ENCODE measurements at places on chromosomes 12 and 14.

DNA sequence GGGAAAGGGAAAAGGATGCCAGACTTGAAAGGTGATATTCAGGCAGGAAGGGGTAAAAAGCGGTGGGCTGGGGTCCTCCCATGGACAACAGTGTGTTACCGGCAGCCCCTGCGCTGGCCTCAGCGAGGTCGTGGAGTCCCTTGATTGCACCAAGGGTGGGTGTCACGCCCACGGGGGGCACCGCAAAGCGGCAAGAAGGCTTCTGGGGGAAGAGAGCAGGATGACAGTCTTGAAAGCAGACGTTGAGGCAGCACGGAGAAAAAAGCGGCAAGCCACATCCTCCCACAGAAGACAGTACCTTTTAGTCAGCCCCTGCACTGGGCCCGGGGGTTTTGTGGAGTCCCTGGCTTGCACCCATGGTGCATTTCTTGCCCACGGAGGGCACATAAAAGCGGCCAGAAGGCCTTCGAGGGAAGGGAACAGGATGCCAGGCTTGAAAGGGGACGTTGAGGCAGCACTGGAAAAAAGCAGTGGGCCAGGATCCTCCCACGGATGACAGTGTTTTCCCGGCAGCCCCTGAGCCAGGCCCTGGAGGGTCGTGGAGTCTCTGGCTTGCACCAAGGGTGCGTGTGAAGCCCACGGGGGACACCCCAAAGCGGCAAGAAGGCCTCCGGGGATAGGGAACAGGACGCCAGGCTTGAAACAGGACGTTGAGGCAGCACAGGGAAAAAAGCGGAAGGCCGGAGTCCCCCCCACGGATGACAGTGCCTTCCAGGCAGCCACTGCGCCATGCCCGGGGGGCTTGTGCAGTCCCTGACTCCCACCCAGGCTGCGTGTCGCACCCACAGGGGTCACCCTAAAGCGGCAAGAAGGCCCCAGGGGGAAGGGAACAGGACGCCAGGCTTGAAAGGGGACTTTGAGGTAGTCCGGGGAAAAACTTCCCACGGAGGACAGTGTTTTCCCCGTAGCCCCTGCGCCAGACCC is 162.2 kb upstream of the ALG10B start:
- DNase-seq, result no peak

DNA sequence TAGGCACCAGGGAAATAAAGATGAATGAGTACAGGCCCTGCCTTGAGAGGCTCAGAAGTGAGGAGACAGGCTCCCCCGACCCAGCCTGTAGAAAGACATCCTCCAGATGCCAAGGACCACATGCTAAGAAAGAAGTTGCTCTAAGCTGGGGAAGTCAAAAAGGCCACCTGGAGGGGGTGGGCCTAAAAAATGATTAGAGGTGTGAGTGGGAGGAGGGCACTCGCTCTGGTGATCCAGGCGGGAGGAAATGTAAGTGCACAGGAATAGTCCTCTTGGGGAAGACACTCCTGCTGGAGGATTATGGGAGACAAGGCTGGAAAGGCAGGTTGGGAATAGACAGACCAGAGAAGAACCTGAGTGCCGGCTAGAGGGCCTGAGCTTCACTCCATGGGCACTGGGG is 32.2 kb downstream of the SMUG1 start:
- no peak for DNase-seq

GRCh38 chr14:48536318-48536717 is 860.9 kb upstream of the MDGA2 start:
- DNase-seq, result no peak

DNA sequence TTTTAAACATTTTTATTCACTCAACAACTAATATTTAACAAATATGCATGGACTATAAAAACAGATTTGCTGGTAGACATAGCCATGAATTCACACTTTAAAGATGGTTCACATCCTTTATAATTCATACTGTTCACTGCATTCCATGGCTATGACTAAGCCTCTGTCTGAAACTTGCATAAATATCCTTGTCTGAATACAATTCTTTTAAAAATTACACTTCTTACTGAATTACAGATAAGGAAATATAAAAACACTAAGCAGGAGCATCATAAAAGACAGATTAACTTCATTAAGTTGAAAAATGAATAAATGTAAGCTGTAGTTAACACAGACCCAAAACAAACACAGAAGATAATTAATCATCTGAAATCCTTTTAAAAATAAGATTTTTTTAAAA is 53.8 kb downstream of the GXYLT1 start:
- DNase-seq, result peak; percentile 59

- DNase-seq, result no peak
Observed at GRCh38 chr14:50984036-50984710, 39.9 kb upstream of the PYGL start.
